Stimulated activated CD8-positive, alpha-beta memory T cell treated with anti-CD3 and anti-CD28 coated beads, Interleukin-7, amount 100 ng/mL, for 1 hour (primary cell): ENCODE measurements at places on chromosomes 12 and 14.

GRCh38 chr12:80129895-80130530, 30.7 kb downstream of the OTOGL start:
- no peak for DNase-seq

DNA sequence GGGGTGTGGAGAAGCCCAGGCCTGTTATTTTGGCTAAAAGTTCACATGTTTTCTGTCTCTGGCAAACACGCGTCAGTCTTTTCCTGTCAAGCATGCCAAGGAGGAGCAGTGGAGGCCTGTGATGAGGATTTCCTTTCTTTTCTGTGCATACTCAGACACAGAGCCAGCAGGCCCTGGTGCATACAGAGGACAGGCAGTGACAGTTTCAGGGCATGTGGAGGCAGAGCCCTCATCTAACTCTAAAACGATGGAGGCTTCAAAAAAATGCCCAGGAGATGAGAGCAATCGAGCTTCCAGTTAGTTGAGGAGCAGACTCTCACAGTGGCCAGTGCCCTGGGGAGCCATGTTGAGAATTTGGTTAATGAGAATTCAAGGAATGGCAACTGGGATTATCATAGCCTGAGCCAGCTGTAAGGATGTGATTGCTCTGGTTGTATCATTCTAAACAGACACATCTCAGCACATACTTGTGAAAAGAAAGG, 66.5 kb downstream of the TRAFD1 start:
- no peak for DNase-seq

GRCh38 chr12:112008918-112009317, 4.0 kb downstream of the TMEM116 start:
- no peak for DNase-seq

DNA sequence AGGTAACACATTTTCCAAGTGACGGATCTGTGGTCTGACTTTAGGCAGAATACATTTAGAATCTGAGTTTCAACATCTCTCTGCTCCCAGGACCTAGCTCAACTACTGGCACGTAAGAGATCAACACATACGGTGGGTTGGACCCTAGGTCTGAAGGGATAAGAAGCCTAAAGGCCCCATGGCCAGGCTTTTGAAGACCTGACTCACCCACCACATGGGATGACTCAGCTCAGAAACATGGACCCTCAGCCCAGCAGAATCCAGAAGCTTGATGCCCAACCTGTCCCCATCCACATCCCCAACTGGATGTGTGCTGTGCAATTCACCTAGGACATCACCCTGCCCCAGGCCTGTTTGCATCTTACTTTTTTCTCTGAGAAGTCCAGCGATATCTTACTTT, 770.2 kb downstream of the BCL11B start:
- DNase-seq = no peak

DNA sequence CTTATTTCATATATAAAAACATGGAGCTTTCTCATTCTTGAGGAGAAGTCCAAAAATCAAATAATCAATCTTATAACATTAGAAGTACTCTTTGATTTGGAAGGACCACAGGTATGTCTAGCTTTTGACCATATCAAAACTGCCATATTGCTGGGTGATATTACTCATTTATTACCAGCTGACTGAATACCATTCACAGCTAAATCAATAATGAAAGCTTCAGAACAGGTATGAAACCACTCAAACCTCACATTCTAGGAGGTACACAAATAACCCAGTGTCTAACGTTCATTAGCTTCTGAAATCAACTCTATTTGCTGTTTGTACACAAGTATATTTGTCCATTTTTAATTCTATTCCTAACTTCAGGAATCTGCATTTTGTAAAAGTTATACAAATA, 16.8 kb upstream of the CCDC91 start:
- no peak for DNase-seq

DNA sequence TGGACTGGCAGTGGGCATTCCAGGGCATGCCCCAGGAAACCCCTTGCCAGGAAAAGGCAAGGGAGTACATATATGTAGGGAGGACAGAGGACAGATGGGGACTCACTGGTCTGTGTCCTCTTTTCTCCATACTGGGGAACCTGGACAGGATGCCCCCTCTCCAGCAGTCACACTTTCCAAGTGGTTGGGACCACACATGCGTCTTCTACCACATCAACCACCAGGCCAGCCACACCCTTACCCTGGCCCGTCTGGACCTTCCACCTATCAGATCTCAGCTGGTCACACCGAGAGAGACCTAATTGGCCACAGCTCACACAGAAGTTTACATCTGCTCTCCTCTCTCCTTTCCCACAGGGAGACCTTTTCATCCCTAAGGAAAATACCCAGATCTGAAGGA, 8.3 kb downstream of the ANKRD33 start:
- DNase-seq = no peak

DNA sequence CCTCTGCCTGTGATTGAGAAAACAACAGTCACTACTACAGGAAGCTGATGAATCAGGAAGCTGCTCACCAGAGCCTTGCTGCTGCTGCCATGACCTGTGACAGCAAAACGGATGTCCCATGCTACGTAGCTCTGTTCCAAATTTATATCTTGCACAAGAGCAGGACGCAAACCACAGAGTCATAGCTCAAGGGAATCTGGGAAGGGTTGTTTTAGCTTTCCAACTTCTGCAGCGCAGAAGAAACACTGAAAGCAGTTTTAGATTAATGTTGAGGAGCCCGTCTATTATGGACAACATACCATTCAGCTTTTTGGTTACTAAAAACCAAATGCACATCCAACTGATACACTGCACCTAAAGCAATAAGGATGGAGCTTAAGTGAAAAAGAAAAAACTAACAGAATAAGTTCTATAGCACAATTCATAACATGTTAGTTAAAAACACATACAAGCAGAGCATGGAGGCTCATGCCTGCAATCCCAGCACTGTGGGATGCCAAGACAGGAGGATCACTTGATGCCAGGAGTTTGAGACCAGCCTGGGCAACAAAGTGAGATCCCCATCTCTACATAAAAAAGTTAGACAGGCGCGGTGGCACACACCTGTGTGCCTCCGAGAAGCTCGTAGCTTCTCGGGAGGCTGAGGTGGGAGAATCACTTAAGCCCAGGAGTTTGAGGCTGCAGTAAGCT, 1.7 kb upstream of the ANKRD33 start:
- no peak for DNase-seq
